Stimulated activated CD4-positive, alpha-beta T cell treated with anti-CD3 and anti-CD28 coated beads, Interleukin-15, amount 100 ng/mL, for 1 hour (primary cell): ENCODE measurements at places on chromosomes 2 and 18.

DNA sequence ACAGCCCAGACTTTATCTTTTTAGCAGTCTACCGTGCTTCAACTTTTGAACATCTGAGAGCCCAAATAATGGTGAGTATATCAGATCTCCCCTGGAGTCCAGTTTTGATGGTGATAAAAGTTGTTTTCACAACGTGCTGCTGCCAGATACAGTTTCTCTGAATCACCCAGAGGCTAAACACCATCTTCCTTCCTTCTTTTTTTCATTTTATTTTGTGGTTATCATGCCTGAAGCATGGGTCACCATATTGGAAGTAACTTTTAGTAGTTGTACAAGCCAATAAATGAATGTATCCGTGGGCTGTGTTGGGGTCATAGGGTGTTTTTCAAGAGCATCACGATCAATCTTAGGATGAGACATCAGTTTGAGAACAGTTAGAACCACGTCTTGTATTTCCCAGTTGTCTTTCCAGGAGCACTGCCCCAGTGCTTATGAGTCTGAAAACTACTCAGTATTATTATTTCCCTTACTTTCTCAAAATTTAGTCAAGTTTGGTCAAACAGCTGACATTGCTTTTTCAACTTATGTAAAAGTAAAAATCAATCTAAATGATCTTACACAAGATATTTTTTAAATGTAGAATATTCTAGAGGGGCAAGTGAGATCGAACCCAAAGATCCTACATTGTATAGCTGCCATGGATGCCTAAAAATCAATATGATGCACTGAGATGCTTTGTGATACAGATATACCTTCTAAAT lies 311.4 kb downstream of the CTNNA2 start:
- no peak for DNase-seq

GRCh38 chr2:176851200-176851888 lies 361.2 kb upstream of the HNRNPA3 start:
- no peak for DNase-seq

GRCh38 chr2:146079216-146079615 lies 1559.3 kb upstream of the ZEB2 start:
- no peak for DNase-seq

DNA sequence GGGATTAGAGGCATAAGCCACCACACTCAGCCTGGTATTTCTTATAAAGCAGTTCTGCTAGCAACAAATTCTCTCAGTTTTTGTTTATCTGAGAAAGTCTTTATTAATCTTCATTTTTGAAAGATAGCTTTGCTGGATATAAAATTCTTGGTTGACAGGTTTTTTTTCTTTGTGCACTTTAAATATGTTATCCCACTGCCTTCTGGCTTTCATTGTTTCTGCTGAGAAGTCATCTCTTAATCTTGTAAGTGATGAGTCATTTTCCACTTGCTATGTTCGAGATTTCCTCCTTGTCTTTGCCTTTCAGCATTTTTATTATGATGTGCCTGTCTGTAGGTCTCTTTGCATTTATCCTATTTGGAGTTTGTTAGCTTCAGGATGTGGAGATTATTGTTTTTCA lies 5.9 kb upstream of the ELAC1 start:
- DNase-seq: no peak

GRCh38 chr2:28068088-28068487 lies 177.6 kb downstream of the BABAM2 start:
- DNase-seq: no peak

GRCh38 chr2:149389506-149390167 lies 59.2 kb downstream of the LYPD6 start:
- DNase-seq: no peak

GRCh38 chr18:72808680-72809079 lies 59.1 kb downstream of the NETO1 start:
- DNase-seq: no peak

DNA sequence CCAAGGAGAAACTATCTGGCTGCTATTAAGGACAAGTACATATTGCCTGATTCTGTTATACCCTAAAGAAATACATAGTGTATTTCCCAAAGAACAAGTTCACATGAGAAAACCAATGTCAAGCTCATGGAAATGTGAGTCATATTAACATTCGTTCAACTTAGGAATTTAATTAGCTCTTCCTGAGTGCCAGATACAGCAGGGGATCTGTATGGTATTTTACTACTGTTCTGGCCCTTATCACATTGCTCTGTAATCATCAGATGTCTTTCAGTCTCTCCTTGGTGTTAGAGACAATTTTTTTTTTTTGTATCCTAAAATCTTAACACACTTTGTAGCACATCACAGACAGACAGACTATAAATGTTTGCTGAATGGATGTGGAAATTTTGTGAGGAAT lies 395.0 kb upstream of the CRIM1 start:
- no peak for DNase-seq

DNA sequence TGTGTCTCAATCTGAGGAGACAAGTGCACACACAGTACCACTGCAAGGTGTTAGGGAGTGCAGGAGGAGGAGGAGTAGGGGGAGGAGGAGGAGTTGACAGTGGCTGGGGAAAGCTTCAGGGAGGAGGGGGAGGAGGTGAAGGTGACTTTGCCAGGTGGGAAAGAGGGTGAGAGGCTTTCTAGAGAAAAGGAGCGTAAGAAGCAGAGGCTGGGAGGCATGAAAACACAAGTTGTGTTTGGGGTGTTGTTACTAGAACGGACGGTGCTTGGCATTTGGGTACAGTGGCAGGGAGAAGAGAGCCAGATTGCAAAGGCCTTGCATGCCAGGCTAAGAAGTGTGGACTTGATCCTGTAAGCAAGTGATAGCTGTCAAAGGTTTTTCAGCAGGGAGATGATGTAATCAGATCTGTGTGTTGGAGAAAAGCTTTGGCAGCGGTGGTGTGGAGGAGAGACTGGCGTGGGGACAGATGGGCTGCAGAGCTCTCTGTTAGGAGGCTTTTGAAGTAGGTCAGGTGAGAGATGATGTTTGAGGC lies 16.2 kb downstream of the TANC1 start:
- no peak for DNase-seq

- DNase-seq: no peak
These were observed 75.6 kb upstream of the CCDC150 start for GRCh38 chr2:196563876-196564275.

DNA sequence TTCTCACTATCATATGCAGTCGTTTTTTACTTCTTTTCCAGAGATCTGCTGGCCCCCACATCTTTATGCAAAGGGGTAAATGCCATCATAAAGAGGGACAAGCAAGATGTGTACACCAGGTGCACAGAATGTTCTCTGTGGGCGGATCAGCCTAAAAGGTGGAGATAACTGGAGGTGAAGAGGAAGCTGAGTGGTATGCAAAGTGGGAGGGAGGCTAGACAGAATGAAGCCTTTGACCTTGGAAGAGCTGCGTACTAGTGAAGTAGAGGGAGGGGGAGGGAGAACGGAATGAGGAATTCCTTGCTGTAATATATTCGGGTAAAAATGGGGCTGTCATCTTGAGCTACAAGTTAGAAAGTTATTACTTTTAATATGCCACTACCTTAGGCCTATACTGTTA lies 287.5 kb upstream of the VRK2 start:
- DNase-seq: no peak

DNA sequence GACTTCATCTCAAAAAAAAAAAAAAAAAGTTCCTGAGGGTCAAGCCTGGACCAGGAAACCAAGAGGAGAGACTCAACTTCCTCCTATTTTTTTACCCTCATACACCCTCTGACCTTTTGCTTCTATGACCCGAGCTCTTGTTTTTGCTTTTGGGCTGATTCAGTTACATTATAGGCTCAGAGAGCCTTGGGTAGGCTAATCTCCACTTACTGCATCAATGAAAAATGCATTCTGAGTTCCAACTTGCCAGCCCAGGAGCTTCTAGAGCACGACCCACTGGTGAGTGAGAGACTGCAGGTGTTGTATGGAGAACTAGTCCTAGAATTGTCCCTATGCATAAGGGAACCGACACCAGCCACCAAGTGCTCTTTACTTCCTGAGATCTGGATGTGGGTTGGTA lies 91.1 kb downstream of the CABLES1 start:
- no peak for DNase-seq

- DNase-seq: no peak
These were observed 39.6 kb downstream of the FAM171B start for GRCh38 chr2:186733414-186733813.

DNA sequence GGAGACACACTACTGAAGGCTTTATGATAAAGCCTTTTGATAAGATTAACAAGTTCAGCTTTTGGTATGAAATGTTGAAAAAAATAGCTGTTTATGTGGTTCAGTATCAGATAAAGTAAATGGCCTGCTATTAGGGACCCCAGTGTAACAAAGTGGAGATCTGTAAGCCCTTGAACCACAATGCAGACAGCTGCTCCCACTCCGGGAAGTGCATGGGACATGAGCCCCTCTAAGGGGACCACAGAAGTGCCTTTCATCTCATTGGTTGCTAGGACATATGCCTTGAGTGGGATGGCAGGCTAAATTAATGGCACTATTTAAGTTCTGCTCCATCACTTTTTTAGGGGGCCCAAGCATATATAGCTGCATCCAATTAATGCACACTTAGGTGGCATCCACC lies 167.6 kb upstream of the SOX11 start:
- no peak for DNase-seq

DNA sequence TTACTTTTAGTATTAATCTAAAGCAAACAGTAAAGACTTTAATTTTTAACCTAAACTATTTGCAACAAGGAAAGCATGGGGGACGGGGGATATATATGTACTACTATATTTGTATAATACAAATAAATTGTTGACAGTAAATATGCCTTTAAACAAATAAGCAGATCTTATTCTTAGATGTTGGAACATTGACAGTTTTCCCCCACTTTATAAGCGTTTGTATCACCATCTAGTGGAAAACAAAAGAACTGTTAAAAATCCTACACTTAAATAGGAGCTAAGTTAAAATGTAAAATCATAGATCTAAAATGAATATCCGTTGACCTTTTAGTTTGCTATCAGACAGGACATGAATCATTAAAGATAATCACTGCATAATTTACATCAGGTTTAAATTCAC lies 50.0 kb downstream of the RBBP8 start:
- no peak for DNase-seq

DNA sequence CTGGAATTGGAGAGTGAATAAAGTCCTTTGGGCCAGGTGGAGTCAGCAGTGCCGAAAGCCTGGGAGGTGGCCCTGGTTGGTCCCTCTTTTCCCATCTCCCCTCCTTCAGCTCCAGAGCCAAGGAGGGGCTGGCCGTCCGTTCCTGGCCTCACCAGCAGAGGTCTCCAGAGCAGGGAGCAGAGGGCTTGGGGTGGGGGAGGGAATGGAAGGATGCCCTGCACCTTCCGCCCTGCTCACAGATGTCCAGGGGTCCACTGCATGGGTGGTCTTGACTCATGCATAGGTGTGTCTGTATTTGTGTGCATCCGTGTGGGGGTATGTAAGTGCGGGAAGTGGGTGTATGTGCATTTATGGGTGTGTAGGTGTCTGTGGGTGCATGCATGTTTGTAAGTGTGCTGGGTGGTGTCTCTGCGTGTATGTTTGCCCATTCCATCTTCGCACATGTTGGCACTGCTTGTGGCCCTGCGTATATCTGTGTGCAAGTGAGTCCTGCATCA lies 201.8 kb downstream of the ZFP36L2 start:
- peak; percentile 7 for DNase-seq

- DNase-seq: no peak
These were observed 2.5 kb downstream of the HPCAL1 start for GRCh38 chr2:10305254-10305635.

DNA sequence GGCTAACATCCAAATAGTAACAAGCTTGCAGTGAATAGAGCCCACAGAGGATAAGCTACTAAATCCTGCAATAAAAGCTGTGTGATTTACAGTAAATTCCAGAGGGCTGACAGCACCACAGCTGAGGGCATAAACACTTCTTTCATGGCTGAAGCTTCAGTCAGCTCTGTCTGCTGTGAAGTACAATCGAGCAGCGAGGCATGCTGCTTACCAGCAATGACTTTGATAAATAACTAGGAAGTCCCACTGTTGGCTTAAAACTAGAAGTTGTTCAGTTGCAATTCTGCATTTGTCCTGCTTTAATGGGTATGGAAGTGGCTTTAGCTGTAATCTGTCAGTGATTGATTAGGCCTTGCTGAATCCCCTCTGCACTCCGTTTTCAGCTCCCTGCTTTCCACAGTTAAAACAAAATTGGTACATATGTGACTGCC lies 65.2 kb upstream of the FIGN start:
- DNase-seq: no peak

GRCh38 chr2:12948231-12948960 lies 231.7 kb downstream of the TRIB2 start:
- no peak for DNase-seq

GRCh38 chr2:43169099-43169945 lies 57.1 kb downstream of the ZFP36L2 start:
- no peak for DNase-seq

DNA sequence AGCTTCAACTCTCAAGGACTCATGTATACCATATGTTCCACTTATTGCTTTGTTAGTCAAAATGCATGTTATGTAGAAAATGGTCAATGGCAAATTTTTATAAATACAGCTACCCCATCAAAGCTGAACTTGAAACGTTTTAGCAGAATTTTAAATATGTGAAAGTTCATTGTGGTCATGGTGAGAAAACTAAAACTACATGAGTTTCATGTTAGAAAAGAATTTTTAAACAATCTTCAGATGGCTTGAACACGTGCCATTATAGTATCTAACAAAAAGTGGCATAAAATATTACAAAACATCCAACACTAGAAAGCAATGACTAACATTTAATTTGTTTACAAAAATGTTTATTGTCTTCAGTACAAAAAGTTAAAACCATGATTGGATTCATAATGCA lies 246.0 kb upstream of the KCNJ3 start:
- no peak for DNase-seq

DNA sequence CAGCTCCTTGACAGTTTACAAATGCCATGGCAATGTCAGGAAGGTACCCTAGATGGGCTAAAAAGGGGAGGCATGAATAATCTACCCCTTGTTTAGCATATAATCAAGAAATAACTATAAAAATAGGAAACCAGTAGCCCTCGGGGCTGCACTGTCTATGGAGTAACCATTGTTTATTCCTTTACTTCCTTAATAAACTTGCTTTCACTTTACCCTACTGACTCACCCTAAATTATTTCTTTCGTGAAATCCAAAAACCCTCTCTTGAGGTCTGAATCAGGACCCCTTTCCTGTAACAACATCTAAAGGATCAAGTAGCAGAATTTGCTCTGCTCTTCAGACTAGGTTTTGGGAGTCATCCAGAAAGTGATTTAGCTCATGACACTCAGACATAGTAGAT lies 43.7 kb downstream of the CD8B2 start:
- DNase-seq: no peak

- no peak for DNase-seq
These were observed 150.0 kb upstream of the LRP1B start for GRCh38 chr2:142280831-142281230.
